Transverse colon (tissue), 4 donors: ENCODE measurements at places on chromosomes 6 and 20. TPM values are rescaled to one million over a fixed set of nuclear protein-coding genes. Genes with fewer than 3 reads are reported as not detected.

CD93 gene
- total RNA-seq, result 6.4 TPM

MOG gene
- total RNA-seq, result not detected

GPX5 gene
- not detected for total RNA-seq

MAS1 gene
- total RNA-seq, result not detected

EEF1A2 gene
- total RNA-seq, result 0.75 TPM

MUC21 gene
- not detected for total RNA-seq

CDH26 gene
- total RNA-seq, result 1.9 TPM

MYMX gene
- 0.95 TPM for total RNA-seq

ABHD12 gene
- total RNA-seq, result 67.6 TPM

NKAIN2 gene
- not detected for total RNA-seq

SLC17A2 gene
- total RNA-seq, result not detected

ZSCAN31 gene
- total RNA-seq, result 23.3 TPM
